ENCODE measurements at places on chromosomes 5 and 9.

- DNase-seq = no peak
Observed at GRCh38 chr5:174596429-174596828, 128.0 kb upstream of the MSX2 start.

GRCh38 chr5:108650997-108651396 is 96.7 kb upstream of the FER start:
- DNase-seq = peak; percentile 19

- no peak for DNase-seq
Observed at GRCh38 chr5:82142928-82143577, 135.1 kb downstream of the RPS23 start.

- DNase-seq = no peak
Observed at GRCh38 chr9:94108584-94108983, 24.3 kb downstream of the PTPDC1 start.
